HFF-Myc (cell line): ENCODE measurements at places on chromosomes 11 and 22.

GRCh38 chr11:71420455-71421241, 27.5 kb downstream of the DHCR7 start:
- no peak for DNase-seq

DNA sequence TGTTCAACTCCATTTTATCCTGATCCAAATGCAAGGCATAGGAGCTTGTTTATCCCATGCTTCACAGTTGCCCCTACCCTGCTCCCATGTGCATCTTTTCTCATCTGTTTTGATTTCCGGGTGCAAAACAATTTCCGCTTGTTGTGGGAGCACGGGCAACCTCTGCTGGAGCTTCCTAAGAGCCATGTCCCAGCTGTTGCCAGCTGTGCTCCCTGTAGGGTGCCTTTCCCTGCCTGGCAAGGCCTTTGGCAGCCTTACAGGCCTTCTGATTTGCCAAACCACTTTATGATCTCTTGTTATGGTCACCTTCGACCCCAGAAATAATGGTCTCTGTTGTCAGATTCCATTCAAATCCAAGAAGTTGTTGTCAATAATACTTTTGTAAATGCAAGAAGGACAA, 1038.5 kb downstream of the OPCML start:
- DNase-seq: no peak

DNA sequence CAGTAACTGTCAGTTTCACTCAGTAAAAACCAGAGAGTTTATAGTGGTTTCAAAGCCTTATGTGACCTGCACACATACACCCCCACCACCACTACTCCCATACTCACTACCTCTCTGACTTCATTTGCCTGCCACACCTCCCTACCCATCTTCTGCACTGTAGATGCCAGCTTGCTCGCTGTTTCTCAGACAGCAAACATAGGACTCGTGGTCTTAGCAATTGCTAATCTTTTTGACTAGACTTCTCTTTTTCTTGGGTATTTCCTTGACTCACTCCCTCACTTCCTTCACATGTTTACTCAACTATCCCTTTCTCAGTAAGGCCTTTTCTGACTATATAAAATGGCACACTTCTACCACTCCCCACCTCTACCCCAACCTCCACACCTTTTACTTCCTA, 27.8 kb downstream of the CEP295 start:
- no peak for DNase-seq

- DNase-seq: no peak
Measured at GRCh38 chr11:100753571-100753970, 66.5 kb downstream of the ARHGAP42 start.

GRCh38 chr11:124643605-124644425, 21.2 kb downstream of the TBRG1 start:
- DNase-seq: no peak
